ENCODE measurements at places on chromosomes 4 and X. TPM values are rescaled to one million over a fixed set of nuclear protein-coding genes. Genes with fewer than 3 reads are reported as not detected.

The POF1B gene
- 0.66 TPM for total RNA-seq

The NAP1L2 gene
- total RNA-seq = 6.1 TPM

The FOXR2 gene
- not detected for total RNA-seq

The SCML1 gene
- total RNA-seq = 13.8 TPM

- H3K36me3 ChIP-seq = no peaks in the 10 kb centered on the region
- no peaks in the 10 kb centered on the region for H3K4me1 ChIP-seq
- no peaks in the 10 kb centered on the region for H3K27me3 ChIP-seq
- no peak for DNase-seq
- no peak overlapping the region for H3K4me3 ChIP-seq
Observed at GRCh38 chrX:68204521-68205038, 228.7 kb downstream of the OPHN1 start.

DNA sequence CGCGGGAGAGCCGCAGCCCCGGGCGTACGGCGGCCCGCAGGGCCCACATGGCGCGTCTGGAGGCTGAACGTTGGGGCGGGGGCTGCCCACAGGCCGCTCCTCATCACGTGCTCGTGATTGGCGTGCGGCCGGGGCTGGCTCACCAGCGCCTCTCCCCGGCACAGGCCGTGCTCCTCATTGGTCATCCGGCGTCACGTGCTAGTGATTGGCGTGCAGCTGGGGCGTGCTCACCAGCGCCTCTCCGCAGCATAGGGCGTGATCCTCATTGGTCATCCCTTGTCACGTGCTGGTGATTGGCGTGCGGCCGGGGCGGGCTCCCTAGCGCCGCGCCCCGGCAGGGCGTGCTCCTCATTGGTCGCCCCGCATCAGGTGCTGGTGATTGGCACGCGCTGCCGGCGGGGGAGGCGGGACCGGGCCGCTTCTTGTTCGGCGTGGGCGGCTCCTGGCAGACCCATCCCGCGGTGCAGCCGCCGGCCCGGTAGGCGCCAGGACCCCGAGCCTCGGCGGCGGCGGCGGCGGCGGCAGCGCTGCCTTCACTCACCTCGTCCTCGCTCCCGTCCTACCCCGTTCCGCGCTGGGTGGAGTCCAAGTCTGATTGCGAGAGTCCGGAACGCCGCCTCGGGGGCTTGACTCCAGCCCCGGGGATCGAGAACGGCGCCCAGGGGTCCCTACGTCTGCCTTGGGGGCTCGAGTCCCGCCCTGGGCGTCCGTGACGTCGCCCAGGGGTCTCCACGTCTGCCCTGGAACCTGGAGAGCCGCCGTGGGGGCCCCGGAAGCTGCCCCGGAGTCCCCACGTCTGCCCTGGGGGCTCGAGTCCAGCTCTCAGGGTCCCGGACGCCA is at the start of gene GTPBP6:
GTPBP6 (minus strand) TSS at position 58 of the 840 bp plus-strand sequence; CDS start at position 49, 9 bp downstream.
- H3K36me3 ChIP-seq = peaks cover 9% of the 10 kb centered on the region
- peak within 1 kb of the TSS; percentile 98 for H3K27ac ChIP-seq
- peak; percentile 100 for DNase-seq
- H3K4me1 ChIP-seq = peaks cover 33% of the 10 kb centered on the region
- H3K4me3 ChIP-seq = peak within 1 kb of the TSS; percentile 71

GRCh38 chr4:72977936-72978485 is 91.5 kb downstream of the COX18 start:
- H3K27ac ChIP-seq = no peak overlapping the region
- no peak overlapping the region for H3K4me3 ChIP-seq
- DNase-seq = no peak
- no peaks in the 10 kb centered on the region for H3K27me3 ChIP-seq
- no peaks in the 10 kb centered on the region for H3K4me1 ChIP-seq

DNA sequence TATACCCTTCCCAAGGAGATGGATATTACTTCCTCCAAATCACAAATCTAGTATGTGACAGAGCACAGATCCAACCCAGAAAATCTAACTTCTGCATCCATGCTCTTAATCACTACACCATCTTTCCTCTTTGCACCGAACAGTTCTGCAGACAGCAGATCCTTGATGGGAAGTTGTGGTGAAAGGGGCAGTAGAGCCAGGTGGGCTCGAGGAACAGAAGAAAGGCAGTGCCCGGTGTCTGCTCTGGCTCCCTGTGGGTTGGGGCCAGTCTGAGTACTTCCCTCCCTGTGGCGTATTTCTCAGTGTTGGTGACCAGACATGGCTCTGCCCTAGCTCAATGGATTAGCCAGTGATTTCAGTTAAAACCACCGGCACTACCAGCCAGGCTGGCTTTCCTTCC is 15.3 kb downstream of the HOPX start:
- H3K27me3 ChIP-seq = no peaks in the 10 kb centered on the region
- no peak overlapping the region for H3K4me3 ChIP-seq
- peaks cover 4% of the 10 kb centered on the region for H3K36me3 ChIP-seq
- H3K4me1 ChIP-seq = no peaks in the 10 kb centered on the region
- no peak for DNase-seq

GRCh38 chrX:20461002-20461401 is 194.3 kb upstream of the RPS6KA3 start:
- H3K27me3 ChIP-seq = no peaks in the 10 kb centered on the region
- no peak overlapping the region for H3K27ac ChIP-seq
- H3K36me3 ChIP-seq = no peaks in the 10 kb centered on the region
- DNase-seq = no peak
- no peak overlapping the region for H3K4me3 ChIP-seq

- H3K36me3 ChIP-seq = no peaks in the 10 kb centered on the region
- H3K4me1 ChIP-seq = no peaks in the 10 kb centered on the region
- no peak for DNase-seq
- no peaks in the 10 kb centered on the region for H3K27me3 ChIP-seq
Observed at GRCh38 chr4:55608591-55608990, 16.5 kb upstream of the PDCL2 start.

DNA sequence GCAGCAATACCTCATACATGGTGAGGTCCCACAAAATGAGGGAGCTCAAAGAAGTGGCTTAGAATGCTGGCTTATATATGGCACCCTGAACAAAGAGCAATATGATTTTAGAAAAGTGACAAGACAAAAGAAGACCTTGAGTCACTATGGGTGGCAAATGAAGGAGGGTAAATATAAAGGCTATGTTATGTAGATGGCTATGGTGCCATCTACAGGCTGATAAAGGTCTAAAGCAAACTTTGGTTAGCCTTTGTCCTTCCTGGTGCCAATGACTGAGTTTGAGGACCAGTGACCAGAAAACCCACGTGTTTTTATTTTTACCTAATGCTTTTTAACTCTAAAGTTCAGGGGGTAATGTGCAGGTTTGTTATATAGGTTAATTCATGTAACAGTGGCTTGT is 151.8 kb downstream of the CCNG2 start:
- no peaks in the 10 kb centered on the region for H3K4me1 ChIP-seq
- no peak overlapping the region for H3K4me3 ChIP-seq
- no peaks in the 10 kb centered on the region for H3K36me3 ChIP-seq
- DNase-seq = no peak
- H3K27me3 ChIP-seq = no peaks in the 10 kb centered on the region

DNA sequence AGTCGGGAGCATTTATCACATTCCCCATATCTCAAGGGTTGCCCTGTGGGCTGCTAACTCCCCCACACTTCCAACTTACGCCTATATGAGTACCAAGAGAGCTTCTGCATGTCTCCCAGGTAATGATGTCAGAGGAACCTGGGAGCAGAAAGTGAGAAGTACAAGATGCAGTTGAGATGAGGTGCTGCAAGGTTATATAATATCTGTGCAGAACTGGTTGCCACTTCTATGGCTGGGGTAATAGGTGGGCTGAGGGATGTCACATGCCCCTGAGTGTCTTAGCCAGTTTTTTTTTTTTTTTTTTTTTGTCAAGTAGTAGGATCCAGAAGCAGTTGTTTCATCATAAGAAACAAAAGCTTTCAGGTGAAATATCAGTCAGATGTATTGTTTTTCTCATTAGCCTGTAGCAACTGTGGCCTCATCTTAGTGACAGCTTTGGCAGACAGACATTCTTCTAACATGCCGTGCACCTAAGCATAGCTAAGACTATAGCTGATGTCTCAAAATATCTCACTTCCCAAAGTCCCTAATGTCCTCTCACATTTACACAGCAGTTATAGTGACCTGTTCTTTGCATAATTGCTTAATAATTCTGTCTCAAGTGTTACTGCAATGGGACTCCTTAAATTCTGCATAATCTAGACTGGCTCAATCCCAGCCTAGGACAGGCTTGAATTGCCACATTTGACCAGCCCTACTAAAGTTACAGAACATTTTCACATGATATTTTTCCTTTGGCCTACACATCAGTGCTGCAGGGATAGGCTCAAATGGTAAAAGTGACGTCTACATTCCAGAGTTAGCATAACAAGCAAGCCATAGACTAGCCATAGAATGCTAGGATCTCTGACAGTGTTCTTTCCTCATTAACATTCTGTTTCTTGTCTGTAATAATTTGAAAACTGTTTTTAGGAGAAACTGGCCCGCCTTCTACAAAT is 17.9 kb upstream of the MAOB start:
- no peak for DNase-seq
- H3K4me1 ChIP-seq = no peaks in the 10 kb centered on the region
- no peak overlapping the region for H3K27ac ChIP-seq
- no peaks in the 10 kb centered on the region for H3K27me3 ChIP-seq
- no peak overlapping the region for H3K4me3 ChIP-seq
- H3K36me3 ChIP-seq = no peaks in the 10 kb centered on the region

DNA sequence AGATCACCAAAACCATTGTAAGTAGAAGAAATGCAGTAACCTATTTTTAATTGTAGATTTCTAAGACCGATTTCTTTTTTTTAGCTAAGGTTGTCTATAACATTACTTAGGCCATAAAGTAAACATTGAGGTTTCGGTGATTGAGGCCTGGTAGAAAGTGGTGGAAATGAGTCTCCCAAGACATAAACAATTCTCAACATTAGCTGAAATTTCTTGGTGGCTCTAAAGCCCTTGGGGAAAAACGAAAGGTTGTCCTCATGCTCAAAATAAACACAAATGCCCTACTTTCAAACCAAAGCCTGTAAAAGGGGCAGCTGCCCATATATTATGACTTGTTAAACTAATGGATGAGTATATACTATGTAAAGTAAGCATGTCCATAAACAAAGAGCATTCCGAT is 98.8 kb downstream of the SCFD2 start:
- no peaks in the 10 kb centered on the region for H3K4me1 ChIP-seq
- DNase-seq = no peak
- H3K27me3 ChIP-seq = no peaks in the 10 kb centered on the region
- H3K27ac ChIP-seq = no peak overlapping the region
